ENCODE measurements at places on chromosomes 5 and 9.

GRCh38 chr9:72256931-72257330 is 107.7 kb downstream of the GDA start:
- DNase-seq, result no peak

- DNase-seq, result no peak
These were observed 558.5 kb downstream of the DMRTA1 start for GRCh38 chr9:23005156-23005555.

DNA sequence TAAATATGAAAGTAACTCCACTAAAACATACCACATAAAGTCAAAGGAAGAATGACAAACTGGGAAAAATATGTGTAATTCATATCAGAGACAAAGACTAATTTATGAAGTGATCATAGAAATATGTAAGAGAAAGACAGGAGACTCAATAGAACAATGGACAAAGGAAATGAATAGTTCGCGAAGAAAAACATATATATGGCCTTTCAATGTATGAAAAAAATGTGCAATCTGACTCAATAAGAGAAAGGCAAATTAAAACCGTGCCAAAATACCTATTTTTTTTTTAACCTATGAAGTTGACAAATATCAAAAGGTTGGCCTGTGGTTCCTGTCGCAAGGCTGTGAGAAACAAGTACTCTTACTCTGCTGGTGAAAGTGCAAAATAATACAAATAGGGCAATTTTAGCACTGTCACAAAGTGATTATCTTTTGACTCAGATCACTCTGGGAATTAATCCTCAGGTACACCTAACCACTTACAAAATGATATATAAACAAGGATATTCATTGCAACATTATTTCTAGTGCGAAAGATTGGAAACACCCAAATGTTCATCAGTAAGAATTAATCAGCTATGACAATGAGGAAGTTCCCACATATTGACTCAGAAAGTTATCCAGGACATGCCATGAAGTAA is 3.7 kb downstream of the C9 start:
- no peak for DNase-seq

DNA sequence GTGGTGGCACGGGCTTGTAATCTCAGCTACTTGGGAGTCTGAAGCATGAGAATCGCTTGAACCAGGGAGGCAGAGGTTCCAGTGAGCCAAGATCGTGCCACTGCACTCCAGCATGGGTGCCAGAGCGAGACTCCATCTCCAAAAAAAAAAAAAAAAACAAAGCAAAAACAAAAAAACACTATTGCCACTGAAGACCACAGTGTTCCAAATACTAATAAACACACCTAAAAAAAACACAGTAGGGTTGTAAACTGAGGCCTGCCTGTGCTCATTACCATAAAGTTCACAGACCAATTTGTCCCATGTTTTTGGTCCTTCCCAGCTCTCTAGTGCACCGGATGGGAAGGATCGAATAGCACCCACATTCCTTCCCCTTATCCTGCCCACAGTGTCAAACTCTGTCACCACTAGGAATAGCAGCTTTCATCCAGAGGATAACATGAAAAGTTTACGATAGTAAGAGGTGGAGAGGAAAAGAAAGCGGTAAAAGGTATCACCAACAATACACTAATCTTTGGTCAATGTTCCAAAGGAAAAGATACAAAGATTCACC is 49.2 kb downstream of the MYO10 start:
- DNase-seq, result no peak

DNA sequence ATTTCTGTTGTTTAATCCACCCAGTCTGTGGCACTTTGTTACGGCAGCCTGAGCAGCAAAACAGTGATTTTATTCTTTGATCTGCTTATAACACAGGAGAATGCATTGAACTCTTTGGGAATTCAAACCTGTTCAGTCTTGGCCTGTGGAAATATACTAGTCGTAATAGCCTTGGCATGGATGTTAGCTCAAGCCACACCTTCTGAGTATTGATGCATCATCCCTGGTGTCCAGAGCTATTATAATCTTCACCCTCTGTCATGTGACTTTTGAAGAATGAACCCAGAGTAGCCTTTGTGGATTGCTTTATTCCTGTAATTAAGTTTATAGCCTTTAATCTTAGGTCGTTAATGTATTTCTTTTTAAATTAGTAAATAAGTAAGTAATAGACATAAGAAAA is 50.8 kb upstream of the TEX48 start:
- no peak for DNase-seq

GRCh38 chr5:32475334-32476097 is 31.0 kb upstream of the ZFR start:
- DNase-seq, result no peak

- DNase-seq, result no peak
These were observed 1.7 kb downstream of the DCANP1 start for GRCh38 chr5:135445306-135445985.

- no peak for DNase-seq
These were observed 322.5 kb downstream of the SPOCK1 start for GRCh38 chr5:137176609-137177008.

DNA sequence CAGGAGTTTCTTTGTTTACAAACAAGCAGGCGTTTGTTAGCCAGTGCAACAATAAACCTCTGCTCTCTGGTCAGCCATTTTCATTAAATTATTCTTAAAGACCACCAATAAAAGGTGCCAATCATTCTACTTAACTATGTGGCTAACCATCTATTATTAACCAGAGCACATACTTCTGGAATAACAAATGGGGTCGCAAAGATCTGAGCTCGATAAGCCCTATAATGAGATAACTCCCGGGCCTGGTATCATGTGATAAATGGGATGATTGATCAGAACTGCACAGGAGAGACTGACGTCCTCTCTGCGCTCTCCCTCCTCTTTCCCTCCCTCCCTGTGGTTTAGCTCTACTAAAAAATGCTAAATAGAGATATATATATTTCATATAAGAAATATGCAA is 488.2 kb downstream of the NTRK2 start:
- no peak for DNase-seq

DNA sequence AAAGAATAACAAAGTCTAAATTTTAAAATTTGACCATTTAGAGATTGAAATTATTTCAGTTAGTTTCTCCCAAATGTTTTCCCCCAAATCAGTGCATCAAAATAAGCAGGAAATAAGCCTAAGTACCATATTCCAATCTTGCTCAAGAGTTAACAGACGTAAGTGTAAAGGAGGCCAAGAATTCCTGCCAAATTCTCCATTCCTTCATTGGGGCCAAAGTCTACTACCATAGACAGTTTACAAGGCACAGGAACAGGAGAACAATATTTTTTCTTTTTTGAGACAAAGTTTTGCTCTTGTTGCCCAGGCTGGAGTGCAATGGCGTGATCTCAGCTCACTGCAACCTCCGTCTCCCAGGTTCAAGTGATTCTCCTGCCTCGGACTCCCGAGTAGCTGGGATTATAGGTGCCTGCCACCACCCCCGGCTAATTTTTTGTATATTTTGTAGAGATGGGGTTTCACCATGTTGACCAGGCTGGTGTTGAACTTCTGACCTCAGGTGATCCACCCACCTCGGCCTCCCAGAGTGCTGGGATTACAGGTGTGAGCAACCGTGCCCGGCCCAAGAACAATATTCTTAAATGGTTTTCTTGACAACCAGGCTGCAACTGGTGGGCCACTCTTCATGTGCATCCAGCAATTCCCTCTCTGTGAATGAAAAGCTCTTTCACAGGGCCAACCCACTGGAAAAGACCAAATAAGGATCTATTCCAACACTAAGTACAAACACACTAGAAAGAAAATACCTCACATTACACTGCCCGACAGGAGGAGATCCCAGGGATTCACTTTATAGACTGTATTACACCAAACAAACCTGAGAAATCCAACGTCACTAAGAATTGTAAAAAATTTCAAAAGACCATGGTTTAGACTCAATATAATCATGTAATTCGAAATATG is 127.7 kb downstream of the MAPKAP1 start:
- DNase-seq, result no peak

DNA sequence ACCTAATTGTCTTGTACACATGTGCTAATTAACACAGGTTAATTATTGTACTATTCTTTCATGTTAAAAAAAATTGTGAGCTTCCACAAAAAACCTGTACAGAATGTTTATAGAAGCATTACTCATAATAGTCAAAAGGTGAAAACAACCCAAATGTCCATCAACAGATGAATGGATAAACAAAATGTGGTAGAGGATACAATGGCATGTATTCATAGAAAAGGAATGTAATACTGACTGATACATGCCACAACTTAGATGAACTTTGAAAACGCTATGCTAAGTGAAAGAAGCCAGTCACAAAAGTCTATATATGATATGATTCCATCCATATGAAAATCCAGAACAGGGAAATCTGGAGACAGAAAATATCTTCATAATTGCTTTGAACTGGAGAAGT is 25.6 kb downstream of the RRAGA start:
- no peak for DNase-seq

DNA sequence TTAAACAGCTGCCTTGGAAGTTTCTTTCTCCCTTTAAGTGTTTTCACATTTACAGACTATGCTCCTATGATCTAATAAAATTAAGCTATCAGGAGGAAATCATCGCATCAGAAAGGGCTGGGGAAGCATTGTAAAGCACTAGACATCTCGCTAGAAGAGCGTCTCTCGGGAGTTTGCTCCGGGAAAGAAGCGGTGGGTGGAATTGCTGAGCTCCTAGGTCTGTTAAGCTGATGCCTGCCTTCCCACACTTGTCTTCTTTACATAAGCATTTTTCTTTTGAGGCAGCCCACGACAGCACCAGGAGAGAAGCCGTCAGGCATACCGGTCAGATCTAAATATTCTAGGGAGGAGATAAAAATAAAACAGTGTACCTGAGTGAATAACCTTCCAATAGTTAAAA is 541.7 kb upstream of the TUSC1 start:
- DNase-seq, result no peak

DNA sequence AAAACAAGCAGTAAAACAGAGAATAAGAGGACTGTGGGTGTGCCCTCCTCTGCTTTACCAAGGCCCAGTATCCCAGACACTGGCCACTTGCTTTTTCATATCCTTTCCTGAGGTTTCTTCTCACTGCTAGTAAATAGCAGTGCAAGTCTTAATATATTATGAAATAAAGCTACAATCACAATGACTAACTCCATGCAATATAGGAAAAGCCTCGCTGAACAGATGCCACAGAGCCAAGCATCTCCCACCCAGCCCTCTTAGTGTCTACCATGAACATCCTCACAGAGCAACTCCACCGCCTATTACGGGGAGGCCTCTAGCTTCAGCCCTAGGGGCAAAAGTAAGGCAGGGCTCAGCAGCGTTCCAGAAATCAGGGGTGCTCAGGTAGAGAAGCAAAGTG is 130.7 kb upstream of the LHFPL2 start:
- DNase-seq, result no peak

GRCh38 chr9:81649475-81650240 is 39.7 kb downstream of the TLE1 start:
- DNase-seq, result no peak

GRCh38 chr5:139856714-139857113 is 61.1 kb downstream of the PSD2 start:
- DNase-seq, result no peak

DNA sequence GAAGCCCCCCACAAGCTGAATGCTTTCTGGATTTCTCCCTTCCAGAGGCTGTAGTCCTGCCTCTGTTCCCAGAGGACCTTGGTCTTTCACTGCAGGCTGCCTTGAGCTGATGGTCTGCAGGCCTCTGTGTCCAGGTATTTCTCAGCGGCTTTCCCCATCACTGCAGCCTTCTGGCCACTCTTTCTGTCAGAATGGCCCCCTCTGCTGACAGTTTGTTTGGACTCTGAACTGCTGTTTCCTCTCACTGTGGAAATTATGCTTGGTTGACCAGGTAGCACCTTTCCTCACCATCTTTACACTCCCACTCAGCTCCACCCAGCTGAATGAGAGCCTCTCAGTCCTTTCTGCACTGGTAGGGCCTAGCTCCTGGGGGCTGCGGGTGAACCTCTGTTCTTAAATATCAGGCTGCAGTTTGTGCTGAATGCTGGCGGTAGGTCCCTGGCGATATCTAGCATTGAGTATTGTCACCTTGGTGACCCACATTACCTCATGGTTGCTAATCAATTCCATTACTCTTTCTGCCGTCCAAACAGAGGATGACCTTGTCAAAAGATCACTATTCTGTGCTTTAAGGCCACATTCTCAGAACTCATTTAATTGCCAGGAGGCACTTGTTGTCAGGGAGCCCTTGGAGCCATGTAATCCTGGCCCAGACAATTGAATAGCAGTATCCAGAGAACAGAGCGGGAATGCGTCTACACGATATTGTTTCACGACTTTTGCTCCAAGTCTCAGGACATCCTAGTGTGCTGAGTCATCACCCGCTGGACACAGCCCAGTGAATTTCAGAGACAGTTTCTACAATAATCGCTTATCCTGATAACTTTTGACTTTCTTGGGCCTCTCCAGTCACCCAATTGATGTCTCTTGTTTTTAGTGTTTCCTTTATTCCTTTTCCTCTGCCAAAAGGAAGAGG is 230.2 kb downstream of the TENT4A start:
- no peak for DNase-seq

DNA sequence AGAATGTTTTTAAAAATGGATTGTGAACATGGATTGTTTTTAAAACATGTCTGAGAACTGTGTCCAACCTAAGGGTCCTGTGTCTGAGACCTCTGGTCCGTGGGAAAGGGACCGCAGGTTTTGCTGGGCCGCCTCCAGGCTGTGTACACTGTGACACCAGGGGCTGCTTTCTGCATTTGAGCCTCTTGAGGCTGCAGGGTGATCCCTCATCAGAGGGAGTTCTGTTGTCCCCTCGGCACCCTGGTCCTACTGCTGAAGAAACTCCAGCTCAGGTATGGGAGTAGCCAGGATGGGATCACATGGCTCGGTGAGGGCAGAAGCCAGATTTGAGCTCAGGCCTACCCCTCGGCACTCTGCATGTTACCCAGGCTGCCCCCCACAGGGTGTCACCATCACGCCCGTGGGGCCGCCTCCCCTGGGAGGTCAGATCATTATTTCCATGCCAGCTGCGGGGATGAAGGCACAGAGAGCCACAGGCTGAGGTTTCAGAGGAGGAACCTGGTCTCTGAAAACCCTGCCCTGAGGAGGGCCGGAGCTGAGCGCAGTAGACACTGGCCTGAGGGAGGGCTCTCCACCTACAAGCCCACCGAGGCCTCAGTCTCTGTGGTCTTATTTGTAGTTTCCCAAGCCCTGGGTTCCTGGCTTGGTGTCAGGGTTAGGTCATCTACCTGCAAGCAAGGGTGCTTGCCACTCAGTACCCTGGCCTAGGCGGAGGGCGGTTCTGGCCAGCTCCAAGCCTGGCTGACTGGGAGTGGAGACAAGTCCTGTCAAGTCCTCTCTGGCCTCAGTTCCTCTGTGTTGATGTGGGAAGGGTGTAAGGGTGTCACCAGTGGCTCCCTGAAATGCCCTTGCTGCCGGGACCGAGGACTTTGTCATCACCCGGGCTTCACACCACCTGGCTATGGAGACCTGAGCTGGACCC is 2.8 kb downstream of the PRR7 start:
- DNase-seq, result no peak

DNA sequence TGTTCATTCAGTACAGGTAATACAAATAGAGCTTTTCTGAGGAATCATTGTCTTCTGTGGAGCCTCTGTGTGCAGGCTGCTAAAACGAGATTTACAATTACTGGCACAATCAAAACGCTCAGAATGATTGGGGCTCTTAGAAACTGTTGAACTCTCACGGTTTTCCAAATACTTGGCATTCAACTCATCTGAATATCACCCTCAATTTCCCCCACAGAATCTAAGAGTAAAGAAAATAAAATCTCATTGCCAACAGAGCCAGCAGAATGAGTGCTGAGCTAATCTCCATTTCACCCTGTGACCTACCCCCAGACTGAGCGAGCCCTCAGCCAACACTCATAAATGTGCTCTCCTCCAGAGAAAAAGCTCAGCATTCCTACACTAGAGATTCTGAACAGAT is 35.3 kb upstream of the TMED7 start:
- DNase-seq, result no peak

GRCh38 chr5:164326219-164326618 is 820.8 kb downstream of the MAT2B start:
- DNase-seq, result no peak
